Stimulated activated CD4-positive, alpha-beta T cell treated with anti-CD3 and anti-CD28 coated beads, Interleukin-2, amount 100 ng/mL, for 24 hours (primary cell): ENCODE measurements at places on chromosomes 16 and 17.

DNA sequence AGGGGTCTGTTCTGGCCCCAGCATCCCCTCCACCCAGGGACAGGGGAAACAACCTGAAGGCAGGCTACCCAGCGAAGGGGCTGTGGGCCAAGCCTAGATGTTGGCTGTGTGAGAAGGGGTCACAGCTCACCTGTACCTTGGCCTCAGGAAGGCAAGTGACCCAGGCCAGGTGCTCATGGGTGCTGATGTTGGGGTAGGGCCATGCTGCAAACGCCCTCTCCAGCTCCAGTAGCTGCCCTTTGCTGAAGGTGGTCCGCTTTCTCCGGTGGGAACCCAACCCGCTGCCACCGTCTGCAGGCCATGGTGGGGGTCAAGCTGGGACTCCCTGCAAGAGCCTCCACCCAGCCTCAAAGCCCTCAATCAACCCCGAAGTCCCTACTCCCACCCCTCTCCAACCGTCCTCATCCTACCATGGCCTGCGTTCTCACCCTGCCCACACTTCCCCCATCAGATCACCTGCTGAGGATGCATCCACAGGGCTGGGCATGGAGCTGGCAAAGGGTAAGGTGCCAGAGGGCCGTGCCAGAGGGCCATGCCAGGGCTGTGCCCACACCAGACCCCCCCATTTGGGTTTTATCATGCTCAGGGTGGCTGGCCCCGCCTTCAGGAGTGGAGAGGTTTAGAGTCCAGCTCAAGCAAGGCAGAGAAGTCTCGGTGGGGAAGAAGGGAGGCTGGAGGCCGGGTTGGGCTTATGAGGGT lies at the start of gene SEBOX:
Gene SEBOX (minus strand): TSS at position 535 of the 699 bp plus-strand sequence. CDS start 48 bp downstream, at position 487.
- no peak for DNase-seq

DNA sequence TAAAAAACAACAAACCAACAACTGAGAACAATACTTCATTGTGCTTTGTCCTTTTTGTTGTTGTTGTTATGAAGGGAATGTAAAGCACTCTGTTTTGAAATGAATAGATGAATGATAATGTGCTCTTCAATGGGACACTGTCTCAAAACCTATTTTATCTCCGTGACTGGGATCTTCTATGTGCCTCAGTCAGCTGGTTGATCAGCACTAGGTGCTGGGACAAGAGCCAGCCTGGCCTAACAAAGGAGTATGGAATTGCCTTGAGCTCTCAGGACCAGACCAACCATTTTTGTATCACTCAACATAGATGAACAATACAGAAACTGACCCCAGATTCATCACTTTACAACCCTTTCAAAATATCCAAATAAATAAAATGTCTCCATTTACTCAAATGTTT lies 440.2 kb downstream of the KCNJ2 start:
- DNase-seq, result no peak

DNA sequence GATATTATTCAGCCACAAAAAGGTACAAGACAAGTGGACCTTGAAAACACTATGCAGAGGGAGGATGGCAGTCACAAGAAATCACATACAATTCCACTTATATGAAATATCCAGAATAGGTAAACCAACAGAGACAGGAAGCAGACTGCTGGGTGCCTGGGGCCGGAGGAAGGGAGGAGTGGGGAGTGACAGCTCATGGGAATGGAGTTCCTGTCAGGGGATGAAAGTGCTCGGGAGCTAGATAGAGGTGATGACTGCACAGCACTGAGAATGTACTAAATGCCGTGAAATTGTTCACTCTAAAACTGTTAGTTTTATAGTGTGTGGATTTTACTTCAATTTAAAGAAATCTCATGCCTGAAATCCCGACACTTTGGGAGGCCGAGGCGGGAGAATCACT lies 74.2 kb upstream of the MED9 start:
- no peak for DNase-seq

DNA sequence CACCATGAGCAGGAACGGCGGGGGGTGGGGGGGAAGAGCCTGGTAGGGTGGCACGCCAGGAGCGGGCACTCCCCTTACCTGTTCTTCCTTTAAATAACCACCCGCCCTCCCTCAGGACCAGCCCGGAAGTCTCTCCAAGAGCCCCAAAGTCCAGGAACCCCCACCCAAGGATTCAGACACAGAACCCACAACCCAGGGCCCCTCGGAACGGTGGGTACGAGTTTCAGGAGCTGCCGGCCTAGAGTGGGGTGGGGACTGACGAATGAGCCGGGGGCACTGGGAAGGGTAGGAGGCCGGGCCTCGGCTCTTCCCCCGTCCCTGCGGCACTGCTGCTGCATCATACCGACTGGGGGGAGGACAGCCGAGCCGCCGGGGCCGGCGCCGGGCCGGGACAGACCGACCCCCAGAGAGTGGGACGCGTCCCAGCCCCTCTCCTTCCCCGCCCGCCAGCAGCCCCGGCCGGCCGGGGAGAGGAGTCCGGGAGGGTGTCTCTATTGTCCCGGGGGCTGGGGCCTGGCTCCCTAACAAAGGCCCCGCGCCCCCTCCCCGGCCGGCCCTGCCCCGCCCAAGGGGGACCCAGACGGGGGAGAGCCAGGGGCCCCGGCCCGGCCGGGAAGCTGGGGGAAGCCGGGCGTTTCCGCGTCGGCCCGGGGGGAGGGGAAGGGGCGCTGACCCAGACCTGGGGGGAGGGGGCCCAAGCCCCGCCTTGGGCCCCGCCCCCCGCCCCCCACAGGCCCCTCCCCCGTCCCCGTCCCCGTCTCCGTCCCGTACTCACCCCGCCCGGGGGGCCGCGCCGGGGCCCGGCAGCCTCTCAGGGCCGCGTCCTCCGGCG lies 747 bp downstream of the ATXN7L3 start:
- peak; percentile 60 for DNase-seq

- peak; percentile 40 for DNase-seq
These were observed 488 bp downstream of the SPSB3 start for GRCh38 chr16:1781758-1782407.

GRCh38 chr17:46043606-46044005 lies 44.6 kb downstream of the STH start:
- DNase-seq, result no peak

DNA sequence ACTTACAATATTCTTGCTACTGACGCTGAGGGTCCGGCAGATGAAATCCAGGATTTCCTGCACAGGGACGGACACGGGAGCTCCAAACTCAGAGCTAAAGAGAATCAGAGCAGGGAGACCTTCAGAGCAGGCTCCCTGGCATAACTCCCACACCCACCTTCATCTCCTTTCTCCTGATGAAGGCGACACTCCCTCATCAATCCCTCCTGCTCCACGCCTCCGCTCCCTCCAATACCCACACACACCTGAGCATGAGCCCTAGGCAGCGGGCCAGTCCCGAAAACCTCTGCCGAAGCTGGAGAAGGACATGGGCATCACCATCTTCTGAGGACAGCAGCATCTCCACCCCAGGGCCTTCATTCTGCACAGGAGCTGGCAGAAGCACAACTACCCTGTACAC lies 28.1 kb downstream of the PELP1 start:
- no peak for DNase-seq

- DNase-seq, result no peak
These were observed at the start of gene TMEM114 for GRCh38 chr16:8589900-8590688. TSS of gene TMEM114 (minus strand) at chr16:8590511. CDS start at chr16:8589838, 673 bp downstream.

GRCh38 chr17:48472411-48473281 lies 42.6 kb upstream of the SKAP1 start:
- no peak for DNase-seq

DNA sequence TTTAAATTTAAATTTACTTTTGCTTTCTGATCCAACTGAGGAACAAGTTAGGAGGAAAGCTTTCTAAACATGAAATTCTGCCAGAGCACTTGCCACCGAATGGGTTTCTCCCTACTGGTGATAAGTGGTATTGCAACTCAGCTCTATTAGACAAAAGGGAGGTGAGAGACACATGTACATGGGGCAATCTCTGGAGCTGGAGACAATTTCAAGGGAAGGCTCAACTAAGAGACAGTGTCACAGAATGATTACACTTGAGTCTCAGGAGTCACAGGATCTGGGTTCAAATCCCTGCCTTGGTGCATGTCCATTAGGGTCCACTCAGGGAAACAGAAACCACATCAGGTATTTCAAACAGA lies 37.4 kb downstream of the SOCS1 start:
- no peak for DNase-seq

DNA sequence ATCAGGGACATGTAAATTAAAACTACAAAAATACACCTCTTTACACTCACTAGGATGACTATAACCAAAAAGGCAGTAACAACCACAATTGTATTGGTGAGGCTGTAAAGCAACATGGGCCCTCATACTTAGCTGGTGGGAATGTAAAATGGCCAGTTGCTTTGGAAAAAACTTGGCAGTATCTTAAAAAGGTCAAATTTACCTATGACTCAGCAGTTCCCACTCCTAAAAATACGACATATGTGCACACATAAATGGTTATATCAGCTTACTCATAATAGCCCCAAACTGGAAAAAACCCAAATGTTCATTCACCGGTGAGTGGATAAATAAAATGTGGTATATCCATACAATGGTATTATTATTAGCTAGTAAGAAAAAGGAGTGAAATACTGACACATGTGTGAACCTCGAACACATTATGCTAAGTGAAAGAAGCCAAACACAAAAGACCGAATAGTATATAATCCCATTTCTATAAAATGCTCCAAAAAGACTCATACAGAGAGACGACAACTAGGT lies 391.4 kb downstream of the NPIPA8 start:
- no peak for DNase-seq

- DNase-seq, result peak; percentile 25
These were observed 19.9 kb downstream of the TLE7 start for GRCh38 chr16:71421911-71422310.

- no peak for DNase-seq
These were observed 34.3 kb downstream of the NDEL1 start for GRCh38 chr17:8469964-8470363.

- DNase-seq, result peak; percentile 60
These were observed 724 bp downstream of the MVP start for GRCh38 chr16:29820730-29821642.

DNA sequence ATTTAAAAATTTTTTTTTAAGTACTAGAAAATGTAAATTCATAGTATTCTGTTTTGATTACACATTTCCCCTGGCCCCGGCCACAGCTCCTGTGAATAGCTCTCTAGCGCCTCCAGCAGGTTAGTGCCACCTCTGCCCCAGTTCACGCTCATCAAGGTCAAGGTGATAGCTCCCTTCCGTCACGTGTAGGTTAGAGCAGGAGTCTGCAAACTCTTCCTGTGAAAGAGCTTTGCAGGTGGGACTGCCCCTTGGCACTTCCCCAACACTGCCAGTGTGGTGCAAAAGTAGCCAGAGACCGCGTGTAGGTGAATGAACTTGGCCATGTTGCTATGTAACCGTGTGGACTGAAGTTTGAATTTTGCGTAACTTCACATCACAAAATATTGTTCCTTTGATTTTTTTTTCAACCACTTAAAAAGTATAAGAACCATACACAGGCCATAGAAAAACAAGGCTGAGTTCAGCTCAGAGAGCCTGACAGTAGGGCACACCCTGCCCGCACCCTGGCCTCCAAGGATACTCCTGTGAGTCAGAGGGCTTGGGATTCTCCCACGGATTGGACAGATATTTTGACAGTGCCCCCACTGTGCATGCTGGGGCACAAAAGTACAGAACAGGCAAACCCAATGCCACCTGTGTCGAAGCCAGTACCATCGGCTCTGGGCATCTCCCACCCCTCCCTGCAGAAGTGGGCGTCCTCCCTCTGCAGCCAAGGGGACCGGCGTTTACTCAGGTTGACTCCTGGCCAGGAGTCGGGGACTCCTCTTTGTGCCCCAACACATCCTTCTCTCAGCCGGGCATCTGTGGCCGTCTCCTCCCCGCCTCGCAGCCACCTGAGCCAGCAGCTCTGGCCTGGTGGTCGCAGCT lies 92.0 kb upstream of the CHMP6 start:
- peak; percentile 85 for DNase-seq

- no peak for DNase-seq
These were observed 37.1 kb upstream of the COX10 start for GRCh38 chr17:14032234-14032633.

DNA sequence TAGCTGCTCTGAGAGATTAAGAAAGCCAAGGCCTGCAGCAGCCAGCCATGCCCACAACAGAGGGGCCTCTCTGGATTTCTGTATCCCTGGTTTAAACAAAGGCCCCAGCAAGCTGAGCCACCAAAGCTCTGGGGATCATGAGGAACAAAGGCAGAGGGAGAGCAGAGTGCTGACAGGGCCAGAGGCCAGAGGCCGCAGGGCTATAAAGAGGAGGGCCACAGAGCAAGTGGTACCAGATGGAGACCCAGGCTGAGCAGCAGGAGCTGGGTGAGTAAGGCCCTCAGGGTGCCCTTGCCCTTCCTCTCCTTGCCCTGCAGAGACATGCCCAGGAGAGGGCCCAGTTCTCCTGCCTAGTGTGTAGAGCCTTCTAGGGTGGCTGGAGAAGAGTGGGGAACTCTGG lies at the start of gene CRYBA1:
Gene CRYBA1 (plus strand): TSS at position 232 of the 400 bp plus-strand sequence. CDS start 5 bp downstream, at position 237.
- no peak for DNase-seq

DNA sequence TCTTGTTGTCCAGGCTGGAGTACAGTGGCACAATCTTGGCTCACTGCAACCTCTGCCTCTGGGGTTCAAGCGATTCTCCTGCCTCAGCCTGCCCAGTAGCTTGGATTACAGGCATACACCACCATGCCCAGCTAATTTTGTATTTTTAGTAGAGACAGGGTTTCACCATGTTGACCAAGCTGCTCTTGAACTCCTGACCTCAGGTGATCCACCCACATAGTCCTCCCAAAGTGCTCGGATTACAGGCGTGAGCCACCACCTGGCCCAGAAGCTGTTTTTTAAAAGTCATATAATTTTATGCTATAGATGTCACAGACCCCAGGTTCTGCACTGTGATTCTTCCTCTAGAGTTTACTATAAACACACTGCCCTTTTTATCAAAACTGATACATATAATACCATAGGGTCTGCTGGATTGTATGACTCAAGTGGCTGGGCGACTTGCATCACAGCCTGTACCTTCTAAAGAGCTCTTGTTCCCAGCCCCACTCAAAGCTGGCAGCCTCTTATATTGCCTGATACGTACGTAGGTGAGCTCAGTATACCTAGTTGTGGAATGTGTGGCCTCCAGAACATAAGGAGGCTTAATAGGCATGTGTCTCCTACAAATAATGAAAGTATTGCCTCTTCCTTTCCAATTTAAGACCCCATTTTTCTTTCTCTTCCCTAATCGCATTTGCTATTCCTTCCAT lies 295.8 kb downstream of the ZFHX3 start:
- no peak for DNase-seq

DNA sequence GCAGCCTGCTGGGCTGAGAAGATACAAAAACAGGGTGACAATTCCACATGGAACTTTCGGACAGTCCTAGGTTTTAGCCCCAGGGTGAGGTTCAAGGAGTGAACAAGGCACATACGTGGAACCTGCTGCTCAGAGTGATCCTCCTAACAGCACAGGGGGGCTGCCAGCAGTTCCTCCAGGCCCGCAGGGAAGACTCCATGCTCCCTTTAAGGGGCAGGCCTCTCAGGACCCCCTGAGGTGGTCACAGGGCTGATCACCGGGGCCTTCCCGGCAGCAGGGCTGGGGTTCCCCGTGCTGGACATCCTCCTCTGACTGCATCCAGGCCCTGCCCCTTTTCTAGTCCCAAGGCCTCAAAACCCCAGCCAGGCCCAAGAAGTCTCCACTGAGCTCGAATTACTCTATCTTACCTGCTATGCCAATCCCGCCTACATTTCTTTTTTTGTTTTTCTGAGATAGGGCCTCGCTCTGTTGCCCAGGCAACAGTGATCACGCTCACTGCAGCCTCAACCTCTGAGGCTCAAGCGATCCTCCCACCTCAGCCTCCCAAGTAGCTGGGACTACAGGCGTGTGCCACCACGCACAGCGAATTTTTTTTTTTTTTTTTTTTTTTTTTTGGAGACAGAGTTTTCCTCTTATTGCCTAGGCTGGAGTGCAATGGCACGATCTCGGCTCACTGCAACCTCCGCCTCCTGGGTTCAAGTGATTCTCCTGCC lies 10.4 kb downstream of the CANT1 start:
- no peak for DNase-seq

GRCh38 chr17:55453839-55454557 lies 32.4 kb upstream of the MMD start:
- DNase-seq, result no peak
